ENCODE measurements at places on chromosomes 3 and 15. TPM values are rescaled to one million over a fixed set of nuclear protein-coding genes. Genes with fewer than 3 reads are reported as not detected.

GRCh38 chr3:180492047-180492446, 109.9 kb upstream of the TTC14 start:
- DNase-seq: no peak

Gene MRAS
- polyA plus RNA-seq: 6.3 TPM

DNA sequence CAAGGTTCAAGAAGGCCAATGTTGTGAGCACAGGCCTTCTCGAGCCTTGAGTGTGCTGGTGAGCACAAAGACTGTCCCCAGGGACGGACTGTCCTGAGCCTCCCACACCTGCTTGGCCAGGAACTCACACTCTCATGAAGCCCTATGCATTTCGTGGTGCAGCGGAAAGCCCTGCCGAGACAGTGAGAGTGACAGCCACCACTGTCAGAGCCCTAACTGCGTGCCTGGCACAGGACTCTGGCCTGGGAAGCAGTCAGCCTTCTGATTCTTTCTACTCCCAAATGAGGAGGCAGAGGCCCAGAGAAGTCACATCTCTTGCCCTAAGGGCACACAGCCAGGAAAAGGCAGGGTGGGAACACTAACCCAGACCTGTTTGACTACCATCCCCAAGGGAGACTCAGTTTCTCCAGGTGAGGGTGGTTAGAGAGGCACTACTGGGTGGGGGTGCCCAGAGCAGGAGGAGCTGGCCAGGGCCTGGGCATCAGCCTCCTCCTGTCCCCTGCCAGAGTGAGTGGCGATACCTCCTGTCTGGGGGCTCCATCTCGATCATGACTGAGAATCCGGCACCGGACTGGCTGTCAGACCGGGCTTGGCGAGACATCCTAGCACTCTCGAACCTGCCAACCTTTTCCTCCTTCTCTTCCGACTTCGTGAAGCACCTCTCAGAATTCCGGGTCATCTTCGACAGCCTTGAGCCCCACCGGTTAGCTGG, 50.8 kb downstream of the SEMA3G start:
- no peak for DNase-seq

- no peak for DNase-seq
Observed at GRCh38 chr3:38835939-38836338, 19.9 kb upstream of the SCN10A start.

DNA sequence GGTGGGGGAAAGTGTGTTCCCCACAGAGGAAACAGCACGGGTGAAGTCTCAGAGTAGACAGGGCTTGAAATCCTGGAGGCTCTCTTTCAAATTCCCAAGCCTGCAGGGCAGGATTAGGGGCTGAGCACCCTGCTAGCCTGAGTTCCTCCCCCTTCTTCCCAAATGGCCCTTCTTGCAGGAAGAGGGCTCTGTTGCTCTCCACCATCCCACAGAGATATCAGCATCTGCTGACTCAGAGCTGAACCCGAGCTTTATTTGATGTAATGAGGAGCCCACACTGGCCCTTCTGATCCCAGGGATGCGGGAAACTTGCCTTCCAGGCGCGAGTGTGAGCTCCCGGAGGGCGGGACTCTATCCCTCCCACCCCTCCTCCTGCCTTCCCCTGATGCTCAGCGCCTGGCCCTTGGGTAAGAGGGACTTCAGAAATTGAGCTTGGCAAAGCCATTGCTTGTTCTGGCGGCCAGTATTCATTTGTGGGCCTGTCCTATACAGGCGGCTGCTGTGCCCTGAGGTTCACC, 1.4 kb upstream of the STRA6 start:
- peak; percentile 33 for DNase-seq
